ENCODE measurements at places on chromosomes 16 and 17. TPM values are rescaled to one million over a fixed set of nuclear protein-coding genes. Genes with fewer than 3 reads are reported as not detected.

The C16orf54 gene
- total RNA-seq, result not detected

GRCh38 chr17:14777291-14777690, 476.4 kb downstream of the HS3ST3B1 start:
- DNase-seq, result no peak

The NUDT16L1 gene
- 23.6 TPM for total RNA-seq

GRCh38 chr16:85948138-85948509, 49.2 kb downstream of the IRF8 start:
- peak; percentile 26 for DNase-seq

- DNase-seq, result no peak
These were observed 1.3 kb upstream of the ZNF821 start for GRCh38 chr16:71885261-71885650.

DNA sequence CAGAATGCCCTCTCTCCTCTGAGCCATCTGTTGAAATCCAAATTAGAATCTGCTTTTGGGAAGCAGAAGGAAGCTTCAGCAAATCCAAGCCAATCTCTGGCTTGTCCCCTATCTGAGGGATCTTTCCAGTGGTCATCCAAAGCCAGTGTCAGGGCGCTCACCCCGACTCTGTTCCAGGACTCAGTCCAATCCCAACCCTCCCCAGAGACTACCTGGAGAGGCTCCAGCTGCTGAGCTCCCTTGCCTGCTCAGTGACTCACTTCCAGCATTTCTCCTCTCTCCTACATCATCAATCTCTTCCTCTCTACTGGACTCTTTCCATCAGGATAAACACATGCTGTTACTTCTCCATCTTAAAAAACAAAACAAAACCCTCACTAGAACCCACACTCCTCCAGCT, 2.4 kb downstream of the MATCAP1 start:
- DNase-seq, result no peak

The GPT2 gene
- total RNA-seq, result 17.2 TPM

GRCh38 chr16:29943846-29944799, 17.8 kb upstream of the TMEM219 start:
- peak; percentile 86 for DNase-seq

GRCh38 chr16:28822520-28823290, at the start of gene ATXN2L:
TSS of gene ATXN2L (plus strand) at chr16:28822999. CDS start at chr16:28823260, 261 bp downstream.
- DNase-seq, result peak; percentile 93

DNA sequence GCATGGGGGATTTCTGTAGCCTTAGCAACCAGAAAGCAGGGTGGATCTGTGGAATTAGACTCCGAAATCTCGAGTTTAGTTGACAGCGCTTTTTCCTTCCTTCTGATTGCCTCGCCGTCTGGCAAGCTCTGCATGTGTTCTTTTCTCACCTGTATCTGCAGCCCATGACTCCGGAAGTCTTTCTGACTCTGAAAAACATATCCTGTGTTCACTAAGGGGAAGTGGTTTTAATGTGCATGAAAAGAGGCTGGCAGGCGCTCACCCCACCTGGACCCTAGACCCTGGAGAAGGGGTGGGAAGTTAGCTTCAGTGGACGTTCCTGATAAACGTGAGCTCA, 158.5 kb downstream of the RPTOR start:
- no peak for DNase-seq

DNA sequence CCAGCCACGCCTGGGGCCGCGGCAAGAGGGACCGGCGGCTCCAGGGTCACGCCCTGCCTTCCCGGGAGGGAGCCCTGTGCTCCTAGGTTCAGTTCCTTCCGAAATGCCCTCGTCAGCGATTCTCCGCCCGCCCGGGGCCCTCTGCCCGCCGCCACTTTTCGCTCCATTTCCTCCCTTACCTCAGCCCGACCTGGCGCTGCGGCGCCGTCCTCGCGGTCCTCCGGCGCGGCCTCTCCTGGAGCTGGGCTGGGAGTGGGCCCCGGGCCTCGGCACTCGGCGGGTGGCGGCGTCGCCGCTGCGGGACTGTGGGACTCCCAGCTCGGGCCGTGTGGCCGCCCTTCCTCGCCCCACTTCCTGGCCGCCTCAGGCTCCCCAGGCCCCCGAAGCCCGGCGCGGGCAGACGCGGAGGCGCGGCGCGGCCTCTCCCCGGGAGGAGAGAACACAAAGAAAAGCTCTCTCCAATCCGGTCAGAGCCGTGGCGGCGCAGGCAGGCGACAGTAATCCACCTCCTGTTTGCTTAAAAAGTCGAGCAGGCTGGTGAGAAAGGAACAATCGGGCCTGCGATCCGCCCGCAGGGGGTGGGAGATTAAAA, 1.6 kb downstream of the BAHCC1 start:
- peak; percentile 94 for DNase-seq

- DNase-seq, result peak; percentile 43
These were observed 177.9 kb downstream of the SEC14L1 start for GRCh38 chr17:77318491-77319210.
